ENCODE measurements at places on chromosomes 2 and 18.

DNA sequence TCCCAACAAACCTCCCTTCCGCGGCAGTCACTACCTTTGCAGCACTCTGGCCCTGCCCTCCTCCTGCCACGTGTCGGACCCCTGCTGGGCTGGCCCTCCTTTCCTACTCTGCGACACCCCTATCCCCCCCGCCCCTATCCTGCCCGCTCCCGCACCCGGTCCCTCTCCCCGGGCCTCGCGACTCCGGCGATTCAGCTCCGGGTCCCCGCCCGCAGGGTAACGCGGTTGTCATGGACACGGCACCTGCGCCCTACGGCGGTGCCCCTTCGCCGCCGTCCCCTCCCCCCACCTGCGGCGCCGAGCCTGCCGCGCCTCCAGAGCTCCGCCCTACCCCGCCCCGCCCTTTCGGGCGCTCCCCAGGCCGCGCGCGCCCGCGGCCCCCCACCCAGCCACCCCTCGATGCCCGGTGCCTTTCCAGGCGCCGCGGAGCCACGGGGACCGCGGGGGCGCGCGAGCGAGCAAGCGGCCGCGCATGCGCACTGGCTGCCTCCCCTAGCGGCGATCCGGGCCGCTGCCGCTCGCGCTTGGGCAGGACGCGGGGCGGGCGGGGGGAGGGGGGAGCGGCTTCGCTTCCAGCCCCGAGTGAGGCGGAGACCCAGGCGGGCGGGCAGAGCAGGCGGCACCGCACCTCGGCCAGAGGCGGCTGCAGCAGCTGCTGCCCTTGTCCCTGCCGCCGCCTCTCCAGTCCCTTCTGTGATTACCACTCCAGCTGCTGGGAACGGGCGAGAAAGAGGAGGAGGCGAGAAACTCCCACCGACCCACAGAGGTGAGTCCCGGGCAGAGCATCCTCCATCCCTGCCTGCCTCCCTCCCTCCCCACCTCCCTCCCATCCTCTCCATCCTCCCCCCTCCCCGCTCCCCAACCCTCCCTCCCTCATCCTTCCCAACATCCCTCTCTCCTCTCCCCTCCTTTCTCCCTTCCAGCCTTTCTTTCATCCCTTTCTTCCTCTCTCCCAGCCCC, at the start of gene CTNNA2:
TSS of gene CTNNA2 (plus strand) at position 610 of the 960 bp plus-strand sequence.
- DNase-seq: peak; percentile 82

DNA sequence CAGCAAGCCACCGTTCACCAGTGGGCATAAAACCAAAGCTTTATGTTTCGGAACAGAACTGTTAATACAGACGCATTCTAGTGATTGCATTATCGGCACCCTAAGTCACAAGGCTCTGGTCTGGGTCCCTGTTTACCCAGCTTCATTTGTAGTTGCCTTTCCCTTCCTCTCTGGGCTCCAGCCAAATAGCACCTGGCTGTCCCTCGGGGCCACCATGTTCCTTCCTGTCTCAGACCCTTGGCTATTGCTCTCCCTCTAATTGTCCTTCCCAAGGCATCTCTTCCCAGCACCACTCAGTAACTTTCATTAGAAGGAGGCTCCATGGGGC, 75.3 kb downstream of the SDC1 start:
- no peak for DNase-seq

DNA sequence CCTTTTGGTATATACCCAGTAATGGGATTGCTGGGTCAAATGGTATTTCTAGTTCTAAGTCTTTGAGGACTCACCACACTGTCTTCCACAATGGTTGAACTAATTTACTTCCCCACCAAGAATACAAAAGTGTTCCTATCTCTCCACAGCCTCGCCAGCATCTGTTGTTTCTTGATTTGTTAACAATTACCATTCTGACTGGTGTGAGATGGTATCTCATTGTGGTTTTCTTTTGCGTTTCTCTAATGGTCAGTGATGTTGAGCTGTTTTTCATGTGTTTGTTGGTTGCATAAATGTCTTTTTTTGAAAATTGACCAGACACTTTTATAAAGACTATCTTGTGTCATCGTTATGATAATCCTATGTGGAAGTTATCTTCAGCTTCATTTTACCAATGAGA, 16.0 kb upstream of the ATP8B1 start:
- DNase-seq: no peak

DNA sequence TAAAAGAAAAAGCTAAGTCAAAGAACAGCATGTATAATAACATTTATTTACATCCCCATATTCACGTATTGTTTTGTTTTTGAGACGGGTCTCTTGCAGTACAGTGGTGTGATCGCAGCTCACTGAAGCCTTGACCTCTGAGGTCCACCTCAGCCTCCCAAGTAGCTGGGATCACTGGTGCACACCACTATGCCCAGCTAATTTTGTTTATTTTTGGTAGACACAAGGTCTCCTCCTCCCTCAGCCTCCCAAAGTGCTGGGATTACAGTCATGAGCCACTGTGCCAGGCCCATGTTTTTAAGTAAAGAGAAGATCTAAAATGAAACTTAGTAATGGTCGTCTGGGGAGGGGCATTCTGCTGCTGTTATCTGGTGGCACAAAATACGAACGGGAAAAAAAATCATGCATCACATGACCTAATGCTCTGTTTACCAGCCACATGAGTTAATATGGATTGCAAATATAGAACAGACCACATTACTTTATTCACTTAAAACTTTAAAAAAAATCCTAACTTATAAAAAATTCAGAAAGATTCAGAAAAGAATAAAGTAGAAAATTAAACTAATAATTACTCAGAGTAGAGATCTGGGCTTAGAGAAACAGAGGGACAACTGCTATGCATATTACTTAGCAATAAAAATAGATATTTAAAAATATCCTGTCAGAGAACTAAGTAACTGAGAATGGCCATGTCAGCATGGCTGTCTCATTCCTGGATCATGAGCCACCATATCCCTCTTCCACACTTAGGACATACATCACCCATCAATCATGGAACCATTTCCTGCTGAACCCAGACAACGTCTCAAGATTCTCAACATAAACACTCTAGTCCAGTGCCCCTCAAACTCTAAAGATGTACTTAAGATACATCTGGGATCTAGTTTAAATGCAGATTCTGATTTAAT, 7.3 kb downstream of the MMADHC start:
- no peak for DNase-seq

DNA sequence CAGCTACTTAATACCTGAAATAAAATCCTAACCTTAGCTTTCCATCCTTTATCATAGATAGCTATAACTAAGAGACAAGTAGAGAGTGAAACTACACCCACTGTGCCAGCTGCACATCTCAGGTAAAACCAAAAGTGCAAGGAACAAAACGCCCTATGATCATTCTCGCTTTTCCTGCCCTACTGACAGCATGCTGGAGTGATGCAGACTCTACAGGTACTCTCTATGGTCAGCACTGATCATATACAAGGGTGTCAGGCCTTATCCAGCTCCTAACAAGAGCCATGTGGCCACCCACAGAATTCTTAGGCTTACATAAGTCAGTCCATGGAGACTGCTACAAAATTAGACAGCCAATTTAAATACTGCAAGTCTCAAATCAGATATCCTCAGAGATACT, 45.6 kb downstream of the REV1 start:
- DNase-seq: no peak

Measured in ACHN (cell line).